T follicular helper cell (primary cell): ENCODE measurements at places on chromosomes 6 and 20.

- no peak for DNase-seq
Observed at GRCh38 chr6:109406196-109406595, 23.9 kb upstream of the CD164 start.

DNA sequence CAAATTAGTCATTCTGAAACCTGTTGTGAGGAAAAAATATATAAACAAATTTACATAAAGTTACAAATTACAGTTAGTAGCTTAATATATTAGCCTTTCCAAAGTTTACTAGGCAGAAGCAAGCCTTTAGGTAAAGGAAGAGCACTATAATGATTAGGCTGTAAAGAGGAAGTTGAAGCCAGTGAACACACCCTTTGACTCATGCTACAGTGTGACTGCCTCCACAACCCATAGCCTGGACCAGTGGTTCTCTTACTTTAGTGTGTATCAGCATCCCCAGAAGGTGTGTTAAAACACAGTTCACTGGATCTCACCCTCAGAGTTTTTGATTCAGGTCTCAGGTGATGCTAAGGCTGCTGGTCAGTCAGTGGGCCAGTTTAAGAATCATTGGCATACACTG lies 91.4 kb upstream of the DEFB112 start:
- DNase-seq, result no peak

DNA sequence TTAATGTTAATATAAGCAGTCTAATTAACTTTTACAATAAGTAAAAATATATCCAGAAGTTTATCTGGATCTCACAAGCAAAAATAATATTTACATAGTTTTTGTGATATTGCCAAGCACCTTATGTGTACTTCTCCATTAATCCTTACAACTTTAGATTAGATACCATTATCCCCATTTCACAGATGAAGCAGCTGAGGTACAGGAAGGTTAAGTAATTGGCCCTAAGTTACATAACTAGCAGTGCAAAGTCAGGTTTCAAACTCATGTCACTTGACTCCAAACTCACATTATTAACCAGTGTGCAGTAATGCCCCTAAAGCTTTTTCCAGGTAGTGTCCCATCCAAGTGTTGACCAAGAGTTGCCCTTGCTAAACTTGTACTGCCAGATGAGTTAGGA lies 248.6 kb upstream of the STXBP5 start:
- DNase-seq, result no peak

DNA sequence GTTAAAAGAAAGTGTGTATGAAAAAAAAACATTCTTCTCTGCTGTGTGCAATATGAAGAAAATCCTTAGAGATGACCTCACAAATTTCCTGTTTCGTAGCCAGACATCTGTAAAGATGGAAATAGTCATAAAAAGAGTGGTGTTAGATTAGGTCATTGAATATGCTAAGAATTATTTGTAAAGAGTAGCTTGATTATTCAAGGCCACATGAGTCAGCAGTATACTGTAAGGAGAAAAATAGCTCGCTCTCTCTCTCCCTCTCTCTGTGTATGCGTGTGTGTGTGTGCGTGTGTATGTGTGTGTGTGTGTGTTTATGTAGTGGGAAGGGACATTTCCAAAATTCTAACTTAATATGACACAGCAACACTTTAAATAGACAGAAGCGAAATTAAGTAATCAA lies 78.8 kb downstream of the PTCHD4 start:
- DNase-seq, result no peak

GRCh38 chr6:134814076-134814695 lies 135.7 kb downstream of the ALDH8A1 start:
- no peak for DNase-seq
